ENCODE measurements at places on chromosomes 5 and 9.

DNA sequence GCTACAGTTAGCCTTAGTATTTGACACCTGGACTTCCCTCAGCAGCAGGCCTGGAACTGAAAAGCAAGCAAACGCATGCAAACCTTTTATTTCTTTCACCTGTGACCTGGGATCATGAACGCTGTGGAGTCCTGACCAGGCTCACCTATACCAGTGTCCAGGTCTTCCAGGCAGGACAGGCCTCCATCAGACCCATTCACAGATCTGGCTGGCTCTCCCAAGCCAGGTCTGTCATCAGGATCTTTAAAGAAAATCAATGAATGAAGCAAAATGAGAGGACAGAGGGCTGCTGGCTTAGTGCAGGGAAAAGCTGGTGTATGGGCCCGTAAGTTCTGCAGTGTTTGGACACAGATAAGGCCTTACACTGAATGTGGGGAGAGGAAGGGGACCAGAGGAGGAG lies 96.3 kb upstream of the CPEB4 start:
- DNase-seq, result no peak

GRCh38 chr5:124663101-124663506 lies 83.3 kb downstream of the ZNF608 start:
- no peak for DNase-seq

DNA sequence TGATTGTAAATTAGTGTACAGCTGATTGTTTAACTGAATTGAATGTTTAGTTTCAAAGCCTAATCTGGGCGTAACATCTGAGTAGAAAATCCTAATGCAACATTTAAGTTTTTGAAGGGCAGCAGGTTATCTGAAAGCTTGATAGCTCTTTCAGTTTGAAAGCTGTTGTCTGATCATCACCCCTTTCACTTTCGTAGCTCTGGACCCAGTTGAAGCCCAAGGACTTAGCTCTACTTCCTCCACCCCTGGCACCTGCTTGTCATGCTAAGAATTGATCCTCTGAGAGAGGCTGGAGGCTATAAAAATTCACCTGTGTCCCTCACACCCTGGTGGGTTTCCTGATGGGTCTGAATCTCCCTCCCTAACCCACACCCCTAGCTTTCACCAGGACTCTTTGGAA lies 86.0 kb downstream of the ZFAND5 start:
- DNase-seq, result no peak

- DNase-seq, result no peak
Measured at GRCh38 chr9:132740526-132741309, 70.5 kb downstream of the GTF3C4 start.

Data from NCI-H524 (cell line).